CD4-positive, alpha-beta T cell treated with Interleukin-15 for 4 hours (primary cell): ENCODE measurements at places on chromosomes 3 and 15.
A peak's percentile ranks its signal among the peaks of the same experiment; 100 is the strongest.

- no peak for DNase-seq
Measured at GRCh38 chr3:149547413-149547812, 72.9 kb downstream of the TM4SF4 start.

GRCh38 chr15:24943361-24943760 is 11.4 kb upstream of the SNRPN start:
- DNase-seq, result no peak

DNA sequence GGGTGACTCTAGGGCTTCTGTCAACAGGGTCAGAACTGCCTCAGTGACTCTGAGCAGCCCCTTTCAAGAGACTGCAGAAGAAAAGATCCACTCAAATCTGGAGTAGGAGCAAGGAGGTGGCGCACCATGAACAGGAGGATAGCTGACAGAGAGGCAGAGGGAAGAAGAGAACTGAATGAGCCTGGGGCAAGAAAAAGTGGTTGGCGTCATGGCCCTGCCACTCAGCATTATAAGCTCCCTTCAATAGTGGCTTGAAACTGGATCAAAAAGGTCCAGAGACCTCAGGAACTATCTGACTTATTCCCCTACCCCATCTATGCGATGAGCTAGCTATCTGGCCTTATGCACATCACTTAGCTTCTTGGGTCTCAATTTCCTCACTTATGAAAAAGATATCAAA is 66.6 kb downstream of the NCEH1 start:
- DNase-seq, result no peak

GRCh38 chr15:77347197-77347596 is 72.7 kb downstream of the PEAK1 start:
- DNase-seq, result no peak

DNA sequence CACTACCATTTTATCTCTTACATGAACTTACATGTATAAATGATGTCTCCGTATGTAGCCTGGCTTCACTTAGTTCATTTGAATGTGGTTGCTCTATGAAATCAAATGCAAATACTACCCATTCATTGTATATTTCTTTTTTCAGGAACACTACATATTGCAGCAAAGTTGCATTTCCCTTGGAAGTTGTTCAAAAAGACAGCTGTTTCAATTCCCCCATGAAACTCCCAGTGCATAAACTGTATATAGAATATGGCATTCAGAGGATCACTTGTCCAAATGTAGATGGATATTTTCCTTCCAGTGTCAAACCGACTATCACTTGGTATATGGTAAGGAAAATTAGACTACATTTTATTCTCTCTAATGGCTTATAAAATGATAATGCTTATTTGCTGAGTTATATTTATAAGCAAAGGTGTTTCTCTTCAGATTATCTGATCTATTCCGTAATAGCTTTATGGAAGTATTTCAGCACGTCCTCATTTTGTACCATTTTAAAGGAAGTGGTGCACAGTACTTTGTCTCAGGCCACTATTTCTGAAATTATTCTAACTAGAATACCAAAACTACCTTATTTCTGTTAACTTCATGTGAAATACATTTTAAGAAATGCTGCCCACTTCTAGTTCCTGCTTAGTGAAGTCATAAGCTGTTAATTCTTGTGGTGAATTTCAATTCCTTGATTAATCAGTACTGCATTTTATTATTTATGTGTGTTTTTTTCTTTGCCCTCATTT is 95.1 kb downstream of the IL1RAP start:
- DNase-seq, result no peak

DNA sequence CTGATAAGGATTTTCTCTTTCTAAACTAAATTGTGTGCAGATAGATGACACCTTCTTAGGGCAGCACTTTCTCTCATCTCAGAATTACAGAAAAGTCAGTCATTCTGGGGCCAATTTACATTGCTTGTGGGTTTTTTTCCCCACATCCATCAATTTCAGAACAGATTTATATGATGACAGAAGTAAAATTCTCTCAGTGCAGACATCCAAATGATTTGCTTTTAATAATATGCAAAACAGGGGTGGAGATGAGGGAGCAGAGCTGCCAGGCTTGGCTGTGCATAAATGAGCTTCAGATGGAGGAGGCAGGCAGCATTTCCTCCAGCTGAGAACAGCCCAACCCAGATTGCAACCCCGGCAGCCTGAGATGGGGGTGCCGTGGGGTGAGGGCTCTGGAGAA is 44.0 kb downstream of the EDEM1 start:
- DNase-seq, result no peak

- DNase-seq, result no peak
Measured at GRCh38 chr3:126816298-126816697, 112.3 kb downstream of the CHCHD6 start.

DNA sequence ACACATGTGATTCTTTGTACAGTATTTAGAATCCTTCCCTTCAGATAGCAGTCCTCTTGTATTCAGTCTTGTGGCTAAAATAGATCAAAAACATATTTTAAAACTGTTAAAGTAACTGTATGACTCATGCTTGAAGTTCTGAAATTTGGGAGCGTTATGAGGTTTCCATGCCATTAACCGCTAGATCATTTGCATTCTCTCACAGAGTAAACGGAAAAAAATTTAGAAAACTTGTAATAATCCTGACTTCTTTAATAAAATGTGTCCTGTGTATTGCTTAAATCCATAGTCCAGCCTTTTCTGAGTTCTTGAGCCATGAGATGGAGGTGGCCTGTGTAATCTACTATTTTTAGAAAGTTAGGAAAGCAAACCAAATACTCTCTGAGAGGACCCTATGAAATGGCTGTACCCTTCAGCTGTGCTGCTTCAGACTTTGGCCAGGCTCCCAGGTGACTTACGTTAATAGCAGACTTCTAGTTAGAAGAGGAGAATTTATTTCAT is 33.8 kb downstream of the MBNL1 start:
- peak; percentile 41 for DNase-seq

GRCh38 chr15:39478996-39479395 is 101.9 kb upstream of the THBS1 start:
- DNase-seq, result no peak

GRCh38 chr3:35291471-35292236 is 347.7 kb upstream of the ARPP21 start:
- no peak for DNase-seq

DNA sequence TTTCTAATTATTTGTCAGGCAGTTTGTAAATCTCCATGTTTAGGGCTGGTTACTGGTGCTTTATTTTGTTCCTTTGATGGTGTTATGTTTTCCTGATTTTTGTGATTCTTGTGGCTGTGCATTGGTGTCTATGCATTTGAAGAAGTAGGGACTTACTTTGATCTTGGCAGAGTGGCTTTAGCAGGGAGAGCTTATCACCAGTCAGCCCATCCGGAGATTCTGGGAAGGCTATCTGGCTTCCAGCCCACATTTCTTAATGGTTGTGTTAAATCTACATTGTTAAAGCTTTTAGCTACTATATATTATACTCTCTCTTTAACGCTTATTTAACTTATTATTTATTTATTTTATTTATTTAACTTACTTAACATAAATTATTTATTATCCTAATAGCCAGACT is 35.1 kb downstream of the FBXL2 start:
- no peak for DNase-seq

GRCh38 chr3:96209699-96210098 is 604.7 kb upstream of the EPHA6 start:
- DNase-seq, result no peak

DNA sequence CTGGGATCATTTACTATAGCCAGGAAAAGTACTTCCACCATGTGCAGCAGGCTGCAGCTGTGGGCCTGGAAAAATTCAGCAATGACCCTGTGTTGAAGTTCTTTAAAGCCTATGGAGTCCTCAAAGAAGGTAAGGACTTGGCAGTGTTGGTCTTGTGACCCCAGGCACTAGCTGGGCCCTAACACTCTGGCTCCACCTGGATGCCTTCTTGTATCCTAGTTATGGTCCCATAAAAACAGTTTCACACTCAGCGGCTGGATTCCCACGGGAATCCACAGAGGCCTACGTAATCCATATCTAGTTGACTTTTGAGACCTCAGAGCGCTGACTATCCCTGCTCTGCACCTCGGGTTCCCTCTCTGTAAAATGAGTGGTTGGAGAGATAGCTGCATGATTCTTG is 1.6 kb downstream of the TTC21A start:
- DNase-seq, result no peak

DNA sequence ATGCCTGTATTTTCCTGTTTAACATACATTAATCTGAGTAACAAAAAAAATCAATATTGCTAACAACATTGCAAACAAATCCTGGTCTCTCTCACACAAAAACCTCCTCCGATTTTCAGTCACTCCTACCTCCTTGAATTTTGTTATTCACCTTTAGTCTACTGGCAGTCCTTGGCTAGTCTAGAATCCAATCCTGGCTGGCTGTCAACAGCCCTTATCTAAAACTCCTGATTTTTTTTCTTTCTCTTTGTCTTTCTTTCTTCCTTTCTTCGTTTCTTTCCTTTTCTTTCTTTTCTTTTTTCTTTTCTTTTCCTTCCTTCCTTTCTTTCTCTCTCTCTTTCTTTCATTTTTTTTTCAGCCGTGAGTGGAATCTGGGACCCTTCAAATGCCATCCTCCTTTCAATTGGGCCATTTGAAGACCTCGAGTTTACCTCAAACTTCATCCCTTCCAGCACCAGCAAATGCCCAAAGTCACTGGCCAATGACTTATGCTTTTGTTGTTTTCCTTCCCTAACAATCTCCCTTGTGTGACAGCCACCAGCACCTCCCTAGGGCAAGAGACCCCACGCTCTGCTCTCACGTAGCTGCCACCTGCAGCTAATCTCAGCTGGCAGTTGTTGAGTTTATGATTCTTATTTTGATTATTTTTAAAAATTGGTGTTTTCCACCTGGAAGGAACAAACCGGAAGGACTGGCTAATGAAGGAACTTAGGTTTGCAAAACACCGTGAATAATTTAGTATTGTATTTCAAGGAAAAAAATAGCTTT is 6.8 kb upstream of the ONECUT1 start:
- DNase-seq, result no peak

DNA sequence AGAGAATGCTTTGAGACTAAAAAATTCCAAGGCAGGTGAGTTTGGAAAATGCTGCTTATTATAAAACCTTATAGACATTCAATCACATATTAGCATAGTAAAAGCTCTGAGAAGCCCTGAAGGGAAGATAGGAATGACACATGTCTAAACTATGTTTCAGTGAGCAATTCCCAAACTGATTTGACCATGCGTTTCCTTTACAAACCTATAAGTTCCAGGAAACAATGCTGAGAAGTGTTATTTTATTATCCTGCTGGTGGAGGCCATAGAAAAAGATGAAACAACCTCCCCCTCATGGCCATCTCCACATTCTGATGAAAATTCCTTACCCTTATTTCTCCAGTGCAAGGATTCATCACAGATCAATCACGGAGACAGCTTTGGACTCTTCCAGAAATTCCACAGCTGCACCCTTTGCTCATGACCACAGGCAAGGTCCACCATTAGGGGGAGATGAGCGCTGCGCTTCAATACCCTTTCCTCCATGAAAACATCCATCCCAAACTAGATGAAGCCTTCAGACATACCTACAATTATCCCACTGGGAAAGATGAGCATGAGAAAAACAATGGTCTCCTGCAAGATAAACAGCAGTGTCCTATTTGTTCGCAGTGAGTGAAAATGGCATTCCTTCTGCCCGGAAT is 372.1 kb downstream of the MAGI1 start:
- DNase-seq, result no peak

- DNase-seq, result no peak
Measured at GRCh38 chr3:56899851-56900250, 98.1 kb upstream of the ARHGEF3 start.

GRCh38 chr3:170117134-170117533 is 64.4 kb downstream of the PHC3 start:
- no peak for DNase-seq

GRCh38 chr3:155741603-155742002 is 3.3 kb downstream of the PLCH1 start:
- DNase-seq, result no peak

DNA sequence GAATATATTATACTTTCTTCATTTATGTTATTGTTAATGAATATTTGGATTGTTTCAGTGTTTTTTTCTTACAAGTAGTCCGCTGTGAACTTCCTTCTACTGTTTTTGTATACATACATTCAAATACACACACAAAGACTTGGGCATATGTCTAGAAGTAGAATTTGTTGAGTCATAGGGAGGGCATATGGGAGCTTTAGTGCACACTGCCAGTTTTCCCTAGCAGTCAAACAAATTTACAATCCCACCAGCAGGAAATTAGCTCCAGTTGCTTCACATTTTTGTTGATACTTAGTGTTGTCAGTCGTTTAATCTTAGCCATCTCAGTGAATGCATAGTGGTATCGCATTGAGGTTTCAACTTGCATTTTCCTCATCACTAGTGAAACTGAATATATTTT is 492.3 kb downstream of the DIPK2A start:
- no peak for DNase-seq

DNA sequence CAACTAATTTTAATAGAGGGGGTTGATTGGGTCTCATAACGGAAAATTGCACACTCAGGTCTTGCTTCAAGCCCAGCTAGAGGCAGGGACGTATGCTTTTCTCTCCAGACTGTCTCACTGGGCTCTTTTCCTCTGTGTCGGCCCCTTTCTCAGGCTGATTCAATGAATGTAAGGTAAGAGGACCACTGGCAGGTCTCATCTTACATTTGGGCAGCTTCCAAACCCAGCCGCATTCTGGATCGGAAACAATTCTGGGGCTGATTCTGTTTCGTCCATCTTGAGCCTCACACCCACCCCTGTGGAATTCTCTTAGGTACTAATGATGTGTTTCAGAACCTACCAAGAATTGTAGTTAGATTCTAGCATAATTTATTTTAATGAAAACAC is 40.7 kb downstream of the TMEM212 start:
- DNase-seq, result no peak

DNA sequence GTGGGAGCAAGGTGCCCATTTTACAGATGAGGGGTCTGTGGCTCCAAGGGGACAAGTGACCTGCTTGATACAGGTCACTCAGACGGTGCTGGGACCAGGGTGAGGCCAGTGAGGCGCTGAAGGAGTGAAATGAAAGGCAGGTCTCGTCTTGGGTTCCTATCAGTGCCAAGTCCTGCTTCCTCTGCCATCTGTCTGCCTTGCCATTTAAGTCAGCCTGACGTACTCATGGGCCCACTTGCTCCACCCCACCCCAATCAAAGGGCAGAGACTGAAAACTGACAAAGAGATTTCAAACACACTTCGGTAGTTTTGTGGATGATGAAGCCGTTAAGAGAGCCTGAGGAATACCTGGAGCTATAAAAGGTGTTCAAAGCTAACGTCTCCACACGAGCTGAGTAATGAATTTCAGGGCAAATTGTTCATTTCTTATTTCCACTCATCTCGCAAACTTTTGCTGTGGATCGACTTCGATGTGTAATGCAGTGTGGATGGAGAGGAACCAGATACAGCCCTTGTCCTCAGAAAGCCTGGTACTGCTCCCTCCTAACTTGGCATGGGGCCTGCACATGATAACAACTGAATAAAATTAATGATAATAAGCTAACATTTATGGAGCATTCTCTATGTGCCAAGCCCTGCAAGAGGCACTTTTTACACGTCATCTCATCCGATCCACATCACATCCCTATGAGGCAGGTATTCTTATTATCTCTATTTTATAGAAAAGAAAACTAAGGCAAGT is 36.6 kb downstream of the ATP2B2 start:
- DNase-seq, result no peak

GRCh38 chr3:126883241-126883640 is 99.7 kb upstream of the PLXNA1 start:
- no peak for DNase-seq
